ENCODE measurements at places on chromosomes 6 and 20.

DNA sequence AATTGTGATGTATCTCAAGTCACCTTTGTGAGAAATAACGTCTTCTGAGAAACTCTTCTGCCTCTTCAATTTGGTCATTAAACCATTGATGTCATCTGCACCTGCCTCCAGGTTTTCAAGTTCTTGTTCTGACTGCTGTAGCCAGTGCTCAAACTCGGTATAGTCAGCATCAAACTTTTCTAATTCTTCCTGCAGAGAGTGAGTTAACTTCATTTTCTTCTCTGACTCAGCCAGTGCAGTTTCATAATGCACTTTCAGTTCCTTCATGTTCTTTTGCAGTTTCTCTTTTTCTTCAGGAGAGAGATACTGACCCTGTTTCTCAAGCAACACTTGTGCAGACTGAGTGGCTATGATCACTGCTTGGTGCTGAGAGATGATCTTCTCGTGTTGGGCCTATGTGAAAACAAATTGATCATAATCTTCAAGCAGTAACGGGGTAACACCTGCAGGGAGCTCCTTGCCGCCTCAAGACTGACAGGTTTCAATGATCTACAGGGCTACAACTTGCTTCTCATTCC, 48.8 kb downstream of the DST start:
- DNase-seq: peak; percentile 63

DNA sequence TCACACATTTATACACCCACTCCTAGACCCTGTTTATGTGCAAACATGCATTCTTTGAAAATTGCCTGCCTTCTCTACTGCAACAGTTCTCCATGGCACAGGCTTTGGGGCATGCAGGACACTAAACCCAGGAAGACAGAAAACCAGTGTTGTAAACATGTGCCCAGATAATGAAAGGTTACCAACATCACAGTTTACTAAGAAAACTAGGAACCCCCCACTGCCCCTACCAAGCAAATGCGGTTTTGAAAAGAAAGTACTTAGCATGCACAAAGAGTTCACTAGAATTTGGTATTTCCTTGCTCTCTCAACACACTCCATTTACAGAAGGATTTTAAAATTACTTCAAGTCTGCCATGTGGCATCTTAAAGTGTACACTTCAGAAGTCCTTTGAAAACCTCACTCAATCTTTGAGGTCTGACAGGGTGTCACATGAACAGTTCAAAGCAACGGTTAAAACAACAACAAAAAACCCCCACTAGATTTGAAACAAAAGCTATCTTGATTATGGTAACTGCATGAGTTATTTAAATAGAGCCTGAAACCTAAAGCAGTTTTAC, 245.0 kb downstream of the GMPR start:
- DNase-seq: peak; percentile 19

DNA sequence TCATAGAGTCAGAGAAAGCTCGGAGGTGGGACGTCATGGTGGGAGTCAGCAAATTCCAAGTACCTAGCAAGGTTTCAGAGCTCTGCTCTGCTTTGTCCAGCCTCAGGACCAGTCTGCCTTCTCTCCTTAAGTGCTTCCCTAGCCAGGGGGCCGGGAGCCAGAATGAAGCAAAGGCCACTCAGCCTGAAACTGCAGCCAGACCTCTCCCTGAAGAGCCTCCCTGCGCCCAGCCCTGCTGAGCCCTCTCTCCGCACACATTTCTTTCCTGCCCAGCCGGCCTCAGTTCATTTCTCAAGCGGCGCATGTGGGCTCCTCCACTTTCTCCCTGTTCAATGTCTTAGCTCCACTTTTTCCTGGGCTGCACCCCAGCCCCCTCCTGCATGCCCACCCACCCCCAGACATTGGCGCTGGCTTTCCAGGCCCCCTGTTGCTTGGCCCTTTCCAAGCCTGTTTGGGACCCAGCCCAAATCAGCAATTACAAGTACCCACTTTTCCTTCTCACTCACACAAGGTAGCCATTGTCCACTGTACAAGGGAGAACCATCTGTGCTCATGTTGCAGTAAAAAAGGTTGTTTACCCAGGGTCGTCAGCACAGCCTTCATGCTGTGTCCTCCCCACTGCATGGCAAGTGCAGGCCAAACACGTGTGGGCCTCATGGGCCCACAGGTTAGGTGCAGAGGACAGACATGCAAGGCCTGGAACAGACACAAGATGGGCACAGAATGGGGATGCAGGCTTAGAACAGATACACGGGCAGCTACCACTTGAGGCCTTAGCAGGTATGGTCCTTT, 147.1 kb downstream of the MRPL14 start:
- no peak for DNase-seq

GRCh38 chr6:135411339-135411738, 86.2 kb downstream of the AHI1 start:
- DNase-seq: no peak

DNA sequence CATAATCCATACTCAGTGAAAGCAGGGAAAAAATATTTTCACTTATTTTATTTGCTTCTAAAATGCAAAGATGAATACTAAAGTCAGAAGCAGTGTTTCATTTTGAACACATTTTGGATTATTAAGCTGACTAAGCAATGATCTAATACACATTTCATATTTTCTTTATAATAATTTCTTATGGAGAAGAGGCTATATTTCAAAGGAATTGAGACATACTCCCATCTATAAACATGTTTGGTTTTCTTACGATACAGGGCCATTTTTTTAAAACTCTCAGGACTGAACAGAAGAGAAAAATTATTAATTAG, 26.9 kb upstream of the VAPB start:
- no peak for DNase-seq
